A549 treated with RU486 at 1 μM for 4 hours (cell line): ENCODE measurements at places on chromosomes 16 and 17. TPM values are rescaled to one million over a fixed set of nuclear protein-coding genes. Genes with fewer than 3 reads are reported as not detected.

Gene KRTAP2-3
- not detected in 5 replicates for total RNA-seq

Gene CD300E
- total RNA-seq: not detected in 5 replicates

Gene CFAP97D1
- 0.06 to 0.07 TPM in 2 of 5 replicates, not detected in the others for total RNA-seq

Gene NEUROD2
- total RNA-seq: not detected in 5 replicates

Gene MPO
- total RNA-seq: not detected in 5 replicates

Gene C16orf95
- 4.7 to 8.3 TPM (median 7.2 TPM) in 5 replicates for total RNA-seq

Gene WWP2
- 20.5 to 24.4 TPM (median 21.9 TPM) in 5 replicates for total RNA-seq

Gene CCL3
- total RNA-seq: not detected in 5 replicates
